Omental fat pad (tissue), 4 donors: ENCODE measurements at places on chromosomes 5 and 9.

GRCh38 chr9:20016611-20017010 lies 227.8 kb upstream of the SLC24A2 start:
- DNase-seq: no peak

DNA sequence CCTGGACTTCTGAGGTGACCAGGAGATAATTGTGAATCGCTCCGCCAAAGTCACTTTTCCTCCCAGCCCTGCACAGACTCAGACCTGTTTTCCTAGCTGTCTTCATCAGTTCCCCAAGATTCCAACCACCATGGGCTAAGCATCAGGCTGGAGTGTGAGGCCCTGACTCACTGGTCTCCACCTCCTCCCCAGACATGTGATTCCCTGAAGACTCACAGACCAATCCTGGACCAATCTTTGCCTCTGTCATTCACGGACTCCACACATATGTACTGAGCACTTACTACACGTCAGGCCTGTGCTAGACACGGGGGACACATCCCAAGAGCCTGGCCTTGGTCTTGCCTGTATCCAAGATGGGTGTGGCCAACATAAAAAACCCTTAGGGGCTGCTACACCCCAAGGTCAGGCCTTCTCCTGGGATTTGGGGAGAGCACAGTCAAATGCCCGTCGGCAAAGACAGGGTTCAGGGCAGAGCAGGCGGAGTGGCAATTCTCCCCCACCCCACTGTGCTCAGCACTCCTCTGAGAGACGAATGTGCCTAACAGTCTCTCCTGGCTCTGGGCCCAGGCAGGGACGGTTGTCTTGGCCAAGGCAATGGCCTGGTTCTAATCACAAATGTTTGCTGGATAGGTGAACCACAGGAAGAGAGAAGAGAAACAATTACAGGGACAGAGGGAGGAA lies 11.9 kb downstream of the EEIG1 start:
- no peak for DNase-seq

DNA sequence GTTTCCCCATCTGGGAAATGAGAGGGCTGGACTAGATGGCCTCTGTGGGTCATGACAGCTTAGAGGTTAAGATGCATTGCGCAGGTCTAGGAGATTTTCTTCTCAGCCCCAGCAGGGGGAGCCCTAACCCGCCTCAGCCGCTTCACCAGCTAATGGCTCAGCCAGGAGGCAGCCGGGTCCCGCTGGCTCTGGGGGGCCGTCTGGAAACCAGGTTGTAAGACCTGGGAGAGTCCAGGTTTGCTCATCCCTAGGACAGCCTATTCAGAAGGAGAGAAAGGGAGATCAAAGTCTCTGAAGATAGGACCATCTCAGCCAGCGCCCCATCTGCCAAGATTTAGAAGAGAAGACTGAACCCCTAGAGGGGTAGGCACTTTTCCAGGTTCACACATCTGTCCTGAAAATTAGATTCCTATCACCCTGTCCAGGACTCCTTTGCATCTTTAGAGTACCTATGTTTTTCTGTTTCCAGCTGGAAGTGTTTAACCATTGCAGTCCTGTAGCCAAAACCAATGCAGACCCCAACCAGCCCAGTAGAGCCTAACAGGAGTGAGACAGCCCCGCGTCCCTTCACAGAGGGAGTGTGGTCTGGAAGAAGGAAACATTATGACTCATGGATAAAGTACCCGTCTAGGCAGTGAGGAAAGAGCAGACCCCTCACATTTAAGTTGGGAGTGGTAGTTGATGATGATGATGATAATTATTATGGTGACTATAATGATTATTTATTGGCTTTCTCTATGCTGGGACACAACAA lies 27.5 kb downstream of the SPARC start:
- DNase-seq: no peak

GRCh38 chr5:55037046-55037771 lies 13.2 kb downstream of the GZMK start:
- DNase-seq: no peak

DNA sequence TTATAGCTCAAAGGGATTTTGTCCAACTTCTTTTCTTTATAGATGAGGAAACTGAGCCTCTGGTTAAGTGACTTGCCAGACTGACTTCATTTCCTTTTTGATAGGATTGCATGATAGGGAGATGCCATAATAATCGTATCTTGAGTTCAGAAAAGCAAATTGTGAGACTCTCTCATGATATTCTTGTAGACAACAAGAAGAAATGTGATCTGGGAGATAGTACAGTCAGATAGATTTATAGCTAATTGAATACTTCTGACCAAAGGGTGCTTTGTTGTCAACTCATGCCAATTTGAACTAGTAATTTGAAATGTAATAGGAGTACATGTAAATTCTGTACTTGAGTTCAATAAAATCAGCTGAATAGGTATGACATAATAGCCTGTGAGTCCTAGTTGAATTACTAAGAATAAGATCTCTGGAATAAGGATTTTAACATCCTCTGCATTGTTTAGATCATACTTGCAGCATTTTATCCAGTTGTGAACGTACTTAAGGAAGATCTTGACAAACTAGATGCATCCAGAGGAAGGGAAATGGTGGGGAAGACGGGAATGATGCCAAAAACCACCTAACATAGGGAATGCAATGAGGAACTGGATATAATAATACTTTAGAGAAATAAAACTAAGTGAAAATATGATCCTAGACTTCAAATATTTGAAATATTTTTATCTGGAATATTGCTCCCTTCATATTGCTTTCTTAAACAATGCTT lies 25.5 kb downstream of the CWC27 start:
- no peak for DNase-seq

GRCh38 chr9:107328510-107328909 lies 45.4 kb downstream of the RAD23B start:
- no peak for DNase-seq

- DNase-seq: no peak
These were observed 16.1 kb upstream of the DRD1 start for GRCh38 chr5:175460126-175460525.

GRCh38 chr9:33220681-33221567 lies 19.0 kb upstream of the SPINK4 start:
- no peak for DNase-seq

GRCh38 chr9:18888290-18888689 lies 144.7 kb downstream of the SAXO1 start:
- DNase-seq: no peak

DNA sequence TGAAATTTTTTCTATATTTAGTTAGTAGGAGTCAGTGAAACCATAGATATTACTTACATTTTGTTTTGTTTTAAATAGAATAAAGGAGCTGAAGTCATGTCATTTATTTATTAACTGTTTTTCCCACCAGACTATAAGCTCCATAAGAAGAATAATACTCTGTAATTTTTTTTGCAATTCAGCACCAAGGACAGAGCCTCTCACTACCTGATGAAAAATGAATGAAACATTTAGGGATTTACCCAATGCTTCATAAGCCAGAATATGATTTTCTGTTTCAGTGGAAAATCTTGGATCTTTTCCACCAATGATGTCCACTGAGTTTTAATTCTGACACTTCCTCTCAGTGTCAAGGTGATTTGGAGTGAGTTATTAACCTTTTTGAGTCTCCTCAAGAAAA lies 624.9 kb upstream of the GRAMD2B start:
- DNase-seq: no peak

DNA sequence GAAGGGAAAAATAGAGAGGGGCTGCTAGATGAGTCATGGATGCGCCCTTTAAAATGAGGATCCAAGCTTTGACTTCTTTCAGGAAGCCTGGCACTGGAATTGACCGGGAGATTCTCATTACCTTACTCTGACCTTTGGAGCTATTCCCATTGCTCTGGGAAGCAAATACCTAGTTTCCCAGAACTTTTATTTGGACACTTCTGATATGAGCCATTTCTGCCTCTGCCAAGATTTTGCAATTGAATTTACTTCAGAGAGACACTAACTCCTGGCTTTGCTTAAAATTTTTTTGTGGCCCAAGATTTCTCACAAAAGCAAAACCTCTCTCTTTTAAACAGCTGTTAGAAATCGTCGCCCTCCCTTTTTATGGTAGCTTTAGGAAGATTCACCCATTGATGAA lies 15.7 kb upstream of the AGXT2 start:
- no peak for DNase-seq

DNA sequence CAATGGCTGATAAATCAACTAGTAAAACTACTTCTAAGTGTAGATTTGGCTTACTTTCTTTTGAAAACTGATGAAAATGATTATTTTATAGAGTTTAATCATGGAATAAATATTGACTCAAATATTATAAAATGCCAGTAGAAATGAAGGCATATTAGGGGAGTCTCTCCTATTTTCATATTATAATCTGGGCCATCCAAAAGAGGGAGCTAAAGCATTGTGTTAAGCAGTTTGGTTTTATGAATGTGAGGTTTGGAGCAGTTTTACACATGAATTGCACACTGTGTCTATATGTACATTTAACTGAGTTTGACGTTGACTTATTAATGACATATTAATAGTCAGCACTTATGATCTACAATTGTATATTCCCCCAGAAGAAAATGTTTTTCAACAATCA lies 17.4 kb downstream of the CDH9 start:
- no peak for DNase-seq

DNA sequence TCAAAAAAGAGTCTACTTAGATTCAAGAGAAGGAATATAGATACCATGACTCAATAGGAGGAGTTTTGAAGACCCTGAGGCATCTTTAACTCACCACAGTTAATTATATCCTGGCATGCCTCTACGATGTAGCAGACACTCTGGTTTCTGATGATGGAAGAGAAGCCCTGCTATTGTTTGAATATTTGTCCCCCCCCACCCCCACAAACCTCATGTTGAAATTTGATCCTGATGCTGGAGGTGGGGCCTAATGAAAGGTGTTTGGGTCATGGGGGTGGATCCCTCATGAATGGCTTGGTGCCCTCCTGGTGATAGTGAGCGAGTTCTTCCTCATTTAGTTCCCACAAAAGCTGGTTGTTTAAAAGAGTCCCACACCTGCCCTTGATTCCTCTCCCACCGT lies 147.9 kb upstream of the TBCA start:
- DNase-seq: no peak

GRCh38 chr5:158407824-158408195 lies 548.9 kb upstream of the CLINT1 start:
- no peak for DNase-seq

DNA sequence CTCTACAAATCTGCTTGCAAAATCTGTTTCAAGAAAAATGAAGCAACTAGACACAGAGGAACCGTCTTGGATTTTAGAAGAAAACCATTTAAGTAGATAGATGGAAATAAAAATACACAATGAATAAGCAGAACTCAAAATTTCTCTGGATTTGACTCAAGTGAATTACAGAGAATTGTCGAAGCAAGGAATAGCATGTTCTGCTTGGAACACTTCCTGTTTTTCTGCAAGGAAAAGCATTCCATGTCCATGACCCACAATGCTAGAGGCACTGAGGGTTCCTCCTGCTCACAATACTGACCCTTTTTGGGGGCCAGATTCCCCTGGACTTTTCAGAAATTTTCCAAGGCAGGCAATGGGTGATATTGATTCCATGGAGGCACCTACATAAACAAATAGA lies 29.8 kb downstream of the PRUNE2 start:
- no peak for DNase-seq

DNA sequence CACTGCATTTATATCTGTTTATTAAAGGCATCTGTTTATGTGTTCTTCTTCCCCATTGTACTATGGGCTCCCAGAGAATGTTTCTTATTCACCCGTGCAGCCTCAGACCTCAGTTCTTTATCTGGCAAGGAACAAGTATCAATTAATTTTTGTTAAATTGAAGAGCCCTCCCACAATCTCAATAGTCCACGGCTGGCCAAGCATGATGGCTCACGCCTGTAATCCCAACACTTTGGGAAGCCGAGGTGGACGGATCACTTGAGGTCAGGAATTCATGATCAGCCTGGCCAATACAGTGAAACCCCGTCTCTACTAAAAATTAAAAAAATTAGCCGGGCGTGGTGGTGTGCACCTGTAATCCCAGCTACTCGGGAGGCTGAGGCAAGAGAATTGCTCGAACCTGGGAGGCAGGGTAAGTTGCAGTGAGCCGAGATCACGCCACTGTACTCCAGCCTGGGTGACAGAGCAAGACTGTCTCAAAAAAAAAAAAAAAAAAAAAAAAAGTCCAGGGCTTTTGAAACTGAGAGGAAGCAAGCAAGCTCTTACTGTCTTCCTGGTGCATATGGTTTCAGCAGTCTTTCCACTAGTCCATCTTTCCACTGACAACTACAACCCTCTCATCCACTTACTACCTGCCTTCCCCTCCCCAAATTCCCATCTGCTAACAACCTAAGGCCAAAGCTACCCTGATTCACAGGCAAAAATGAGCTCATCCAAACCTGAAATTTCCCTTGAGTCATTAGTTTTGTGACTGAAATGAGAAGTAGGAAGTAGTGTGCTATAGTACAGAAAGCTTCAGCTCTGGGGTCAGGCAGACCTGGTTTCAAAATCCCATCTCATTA lies 2.3 kb upstream of the HK3 start:
- no peak for DNase-seq

DNA sequence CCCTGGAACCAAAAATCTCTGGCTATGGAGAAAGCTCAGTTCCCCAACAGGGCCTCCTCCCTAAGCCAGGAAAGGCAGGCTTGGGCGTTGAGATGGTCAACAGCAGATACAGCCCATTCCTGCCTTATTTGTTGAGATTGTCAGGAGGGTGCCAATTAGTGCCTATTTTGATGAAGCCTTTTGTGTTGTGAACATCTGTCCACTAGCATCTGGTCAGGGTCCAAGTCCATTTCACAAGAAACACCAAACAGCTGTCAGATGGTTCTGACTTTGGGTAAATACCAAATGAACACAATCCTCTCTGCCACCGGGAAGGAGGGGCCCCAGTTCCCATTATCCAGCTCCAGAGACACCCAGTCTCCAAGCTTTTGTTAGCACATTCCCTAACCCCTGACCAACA lies 19.9 kb downstream of the SEMA6A start:
- DNase-seq: no peak

DNA sequence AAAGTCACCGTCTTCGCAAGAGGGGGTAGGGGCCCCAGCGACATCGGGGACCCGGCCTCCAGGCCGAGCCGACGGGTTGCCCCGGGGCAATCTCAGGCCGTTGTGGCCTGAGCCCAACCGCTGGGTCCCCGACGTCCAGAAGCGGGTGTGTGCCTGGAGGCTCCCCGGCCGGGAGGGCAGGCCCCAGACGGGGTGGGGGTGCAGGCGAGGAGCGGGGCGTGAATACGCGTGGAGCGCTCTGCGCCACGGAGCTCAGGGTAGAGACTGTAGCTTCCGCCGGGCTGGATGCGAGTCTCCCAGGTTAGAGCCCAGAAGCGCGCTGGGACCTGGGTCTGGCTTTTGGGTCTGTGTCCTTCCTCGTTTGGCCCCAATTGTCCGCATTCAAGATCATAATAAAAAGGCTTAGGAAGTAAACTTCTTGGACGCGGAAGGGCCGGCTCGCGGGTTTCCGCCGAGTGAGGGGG lies 3.5 kb downstream of the BARX1 start:
- DNase-seq: no peak

- DNase-seq: no peak
These were observed 255.1 kb downstream of the ZSWIM6 start for GRCh38 chr5:61587125-61587524.

DNA sequence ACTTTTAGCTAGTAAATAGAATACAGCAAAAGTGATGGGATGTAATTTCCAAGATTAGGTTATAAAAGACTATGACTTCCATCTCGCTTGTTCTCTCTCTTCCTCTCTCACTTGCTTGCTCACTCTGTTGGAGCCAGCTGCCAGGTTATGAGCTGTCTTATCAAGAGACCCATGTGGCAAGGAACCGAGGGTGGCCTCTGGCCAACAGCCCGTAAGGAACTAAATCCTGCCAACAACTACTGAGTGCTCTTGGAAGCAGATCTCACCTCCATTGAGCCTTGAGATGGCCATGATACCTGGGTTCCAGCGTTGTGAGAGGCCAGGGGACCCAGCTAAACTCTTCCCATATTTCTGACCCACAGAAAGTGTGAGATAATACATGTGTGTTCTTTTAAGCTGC lies 636.1 kb downstream of the ACTL7B start:
- no peak for DNase-seq

- DNase-seq: no peak
These were observed 1016.3 kb upstream of the SEMA6A start for GRCh38 chr5:117590944-117591343.
